Stimulated activated CD8-positive, alpha-beta memory T cell treated with anti-CD3 and anti-CD28 coated beads, Interleukin-15, amount 100 ng/mL, for 24 hours (primary cell): ENCODE measurements at places on chromosomes 7 and 10.

GRCh38 chr10:130218181-130218641, 82.0 kb downstream of the GLRX3 start:
- no peak for DNase-seq

DNA sequence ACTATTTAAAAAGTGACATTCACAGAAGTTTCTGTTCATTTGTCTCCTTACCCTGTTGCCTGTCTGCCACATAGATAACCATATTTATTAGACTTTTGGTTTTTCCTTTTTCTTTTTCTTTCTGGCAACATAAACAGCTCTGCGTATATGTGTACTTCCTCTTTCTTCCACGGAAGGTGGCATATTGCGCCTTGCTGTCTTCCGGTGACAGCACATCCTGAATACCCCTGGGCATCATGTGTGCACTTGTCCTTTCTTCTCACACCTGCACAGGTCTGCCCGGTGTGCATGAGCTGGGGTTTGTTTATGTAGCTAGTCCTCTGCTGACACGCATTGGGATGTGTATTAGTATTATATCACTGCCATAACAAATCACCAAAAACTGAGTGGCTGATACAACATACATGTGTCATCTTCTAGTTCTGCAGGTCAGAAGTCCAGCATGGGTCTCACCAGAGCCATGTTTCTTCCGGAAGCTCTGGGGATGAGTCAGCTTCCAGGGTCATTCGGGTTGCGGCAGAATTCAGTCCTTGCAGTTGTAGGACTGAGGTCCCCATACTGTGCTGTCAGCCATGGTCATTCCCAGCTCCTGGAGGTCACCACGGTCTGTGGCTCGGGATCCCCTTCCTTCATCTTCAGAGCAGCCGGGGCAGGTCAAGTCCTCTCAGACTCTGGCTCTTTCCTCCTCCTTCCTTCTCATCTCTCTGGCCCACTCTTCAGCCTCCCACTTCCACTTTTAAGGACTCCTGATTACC, 596.0 kb upstream of the FOXK1 start:
- no peak for DNase-seq

DNA sequence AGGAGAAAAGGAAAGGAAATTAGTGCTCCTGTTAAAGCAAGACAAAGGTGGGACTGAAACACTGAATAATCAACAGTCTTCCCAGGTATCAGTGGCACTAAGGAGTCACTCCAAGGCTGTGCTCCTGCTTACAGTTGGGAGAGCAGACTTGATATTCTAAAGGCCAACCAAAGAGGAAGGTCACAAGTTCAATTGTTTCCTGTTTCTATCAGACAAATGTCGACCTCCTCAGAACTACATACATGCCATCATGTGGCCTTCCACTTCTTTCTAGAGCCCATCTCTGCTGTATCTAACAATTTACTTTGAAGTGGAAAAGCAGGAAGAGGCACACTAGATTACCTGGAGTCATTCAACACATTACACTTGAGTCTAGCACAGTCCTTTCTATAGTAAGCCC, 3.4 kb downstream of the ZNF239 start:
- no peak for DNase-seq

DNA sequence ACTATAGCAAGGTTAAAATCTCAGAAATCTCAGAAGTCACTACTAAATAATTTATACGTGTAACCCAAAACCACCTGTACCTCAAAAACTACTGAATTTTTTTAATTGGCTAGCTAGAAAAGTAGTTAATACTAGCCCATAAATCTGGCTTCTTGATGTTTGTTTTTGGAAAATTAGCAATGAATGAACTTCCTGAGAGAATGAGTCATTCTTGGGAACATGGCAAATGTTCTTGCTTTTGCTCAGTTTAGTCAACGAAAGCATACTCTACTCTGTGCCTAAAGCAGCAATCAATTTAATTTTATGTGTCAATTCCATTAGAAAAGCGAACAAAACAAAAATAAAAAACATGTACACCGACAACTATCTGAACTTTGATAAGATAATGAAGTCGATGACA, 69.2 kb downstream of the SEMA3E start:
- DNase-seq, result no peak

DNA sequence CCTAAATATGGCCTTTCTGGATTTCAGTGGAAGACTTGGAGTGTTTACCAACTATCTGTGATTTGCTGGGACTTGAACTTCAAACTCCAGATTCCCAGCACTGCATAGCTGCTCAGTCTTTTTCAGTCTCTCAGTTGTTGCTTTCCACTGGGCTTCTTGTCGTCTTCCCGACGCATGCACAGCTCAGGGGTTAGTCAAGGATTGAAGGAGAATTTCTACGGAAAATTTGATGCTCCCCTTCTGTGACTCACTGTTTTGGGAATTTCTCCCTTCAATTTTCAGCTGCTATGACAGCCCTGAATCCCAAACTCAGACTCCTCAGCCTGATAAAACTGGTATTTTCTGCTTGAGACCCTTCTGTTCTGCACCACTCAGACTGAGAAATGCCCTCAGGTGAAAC, 91.7 kb downstream of the CYP26A1 start:
- DNase-seq, result no peak

DNA sequence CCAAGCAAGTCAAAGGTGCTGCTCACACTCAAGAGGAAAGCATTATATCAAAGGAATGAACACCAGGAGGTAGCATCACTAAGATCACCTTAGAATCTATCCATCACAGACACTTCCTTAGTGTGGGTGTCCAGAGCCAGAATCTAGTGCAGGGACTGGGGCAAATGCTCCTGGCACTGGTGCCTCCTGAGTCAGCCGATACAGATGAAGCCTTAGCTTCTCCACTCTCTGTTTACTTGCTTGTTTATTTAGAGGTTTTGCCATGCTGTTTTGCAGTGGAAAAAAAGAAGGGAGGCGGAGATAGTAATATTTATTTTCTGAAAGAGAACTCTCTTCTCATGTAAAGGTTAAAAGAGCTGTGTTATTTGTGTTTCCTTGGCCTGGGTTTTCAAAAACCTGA, 303.1 kb downstream of the WDR11 start:
- DNase-seq, result no peak

GRCh38 chr10:99013885-99014284, 221.8 kb downstream of the HPSE2 start:
- no peak for DNase-seq

DNA sequence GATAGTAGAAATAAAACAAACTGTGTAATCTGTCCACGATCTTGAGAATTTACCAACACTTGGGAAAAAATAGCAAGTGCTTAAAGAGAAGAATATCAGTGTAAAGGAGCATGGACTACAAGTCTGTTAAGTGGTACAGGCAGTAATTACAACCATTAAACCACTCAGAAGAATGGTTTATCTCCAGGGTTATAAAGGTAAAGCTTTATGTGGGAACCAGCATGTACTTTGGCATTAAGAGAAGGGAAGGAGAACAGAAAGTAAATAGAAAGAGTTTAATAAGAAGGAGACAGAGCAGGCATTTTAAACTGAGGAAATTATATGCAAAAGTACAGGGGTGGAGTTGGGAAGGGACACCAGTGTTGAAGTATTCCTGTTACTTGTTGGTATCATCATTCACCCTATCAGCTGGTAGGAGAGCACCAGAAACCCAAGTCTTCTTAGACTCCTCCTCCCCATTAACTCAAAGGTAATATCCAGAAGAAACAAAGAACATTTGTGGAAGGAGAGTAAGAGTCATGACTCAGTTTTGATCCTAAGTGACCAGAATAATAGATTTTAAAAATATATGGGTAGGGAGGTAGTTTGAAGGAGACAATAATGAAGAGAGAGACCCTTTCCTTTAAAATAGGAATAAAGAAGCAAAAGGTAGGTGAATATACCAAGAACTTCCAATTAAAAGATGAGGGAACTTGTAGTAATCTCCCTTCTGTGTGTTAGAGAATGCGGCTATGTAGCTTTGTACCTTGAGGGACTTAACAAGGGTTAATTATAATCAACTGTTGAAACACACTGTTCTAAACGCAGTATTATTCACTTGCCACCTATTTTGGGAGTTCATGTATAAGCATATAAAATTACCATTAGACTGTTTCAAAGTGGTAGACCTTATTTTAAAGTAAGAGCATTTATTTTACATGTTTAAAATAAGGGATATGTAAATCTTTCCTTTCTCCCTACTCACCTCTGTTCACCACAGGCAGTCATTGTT, 92.1 kb upstream of the STRIP2 start:
- DNase-seq, result no peak

- no peak for DNase-seq
Observed at GRCh38 chr7:38757931-38758330, 126.8 kb upstream of the AMPH start.

DNA sequence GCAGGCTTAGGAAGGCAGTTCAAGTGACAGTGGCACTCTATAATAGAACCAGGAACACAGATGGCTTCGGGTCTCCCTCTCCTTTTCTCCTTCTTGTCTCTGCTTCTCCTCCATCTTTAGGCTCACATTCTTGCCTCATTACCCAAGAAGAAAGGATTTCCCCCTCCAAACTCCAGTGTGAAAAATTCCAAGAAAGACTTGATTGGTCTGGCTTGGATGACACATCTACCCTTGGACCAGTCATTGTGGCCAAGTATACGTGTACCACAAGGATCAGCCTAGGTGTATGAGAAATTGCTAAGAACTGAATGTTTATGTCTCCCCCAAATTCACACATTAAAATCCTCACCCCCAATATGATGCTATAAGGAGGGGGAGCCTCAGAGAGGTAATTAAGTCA, 53.9 kb downstream of the PRTFDC1 start:
- DNase-seq, result no peak

DNA sequence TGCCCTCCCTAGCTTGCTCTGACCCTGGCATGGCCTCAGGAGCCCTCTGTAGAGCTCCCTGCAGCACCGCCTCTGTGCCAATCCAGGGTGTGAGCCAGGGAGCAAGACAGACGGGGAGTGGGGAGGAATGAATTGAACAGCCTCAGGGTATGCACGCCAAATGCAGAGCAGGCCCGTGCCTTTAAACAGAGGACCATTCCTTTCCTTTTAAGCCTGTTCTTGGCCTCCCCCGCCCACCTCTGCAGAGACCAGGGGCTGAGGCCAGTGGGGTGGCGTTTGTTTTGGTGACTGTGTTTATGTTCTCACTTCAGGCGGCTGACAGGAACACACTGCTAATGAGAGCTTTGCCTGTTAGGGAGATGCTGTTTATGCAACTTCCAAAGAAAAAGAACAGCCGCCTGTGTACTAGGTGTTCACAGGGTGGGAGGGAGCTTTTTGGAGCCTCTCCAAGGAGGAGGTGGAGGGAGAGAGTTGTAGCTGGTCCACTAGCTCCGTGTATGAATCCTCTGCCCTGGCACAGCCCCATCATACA, 528.1 kb upstream of the DPP6 start:
- DNase-seq, result no peak

DNA sequence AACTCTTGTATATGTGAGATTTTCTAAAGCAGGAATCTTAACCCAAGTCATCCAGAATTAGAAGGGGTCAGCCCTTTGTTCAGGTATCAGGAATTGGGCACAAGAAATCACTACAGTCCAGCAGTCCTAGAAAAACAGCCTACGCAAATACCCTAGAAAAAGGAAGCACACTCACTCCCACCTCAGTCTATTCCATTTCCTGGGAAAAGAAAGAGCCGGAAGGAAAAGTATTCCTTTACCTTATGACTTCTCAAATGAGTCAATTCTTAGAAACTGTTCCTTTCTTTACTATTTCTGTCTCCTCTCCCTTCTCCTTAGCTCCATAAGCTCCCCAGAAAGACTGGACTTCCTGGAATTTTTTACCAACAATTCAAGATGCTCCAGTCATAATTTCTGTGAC, 62.7 kb downstream of the DNAJC12 start:
- DNase-seq, result no peak

DNA sequence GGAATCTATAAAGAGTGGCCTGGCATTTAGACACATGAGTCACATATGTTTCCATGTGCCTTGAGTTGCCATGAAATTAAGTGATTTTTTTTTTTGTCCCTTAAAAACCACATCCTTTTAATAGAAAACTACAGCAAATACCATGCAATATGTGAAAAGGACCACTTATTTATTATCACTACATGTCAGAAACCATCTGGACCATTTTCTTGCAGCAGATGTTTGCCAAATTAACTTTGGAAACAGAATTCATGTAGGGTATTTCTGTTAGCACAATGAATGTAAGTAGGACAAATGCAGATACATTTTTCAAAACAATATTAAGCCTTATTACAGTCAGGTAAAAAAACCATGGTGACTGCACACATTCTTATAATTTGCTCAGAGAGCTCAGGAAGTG, 230.6 kb downstream of the REEP3 start:
- DNase-seq, result no peak

- no peak for DNase-seq
Observed at GRCh38 chr10:114412907-114413797, 8.8 kb upstream of the AFAP1L2 start.

GRCh38 chr7:20200971-20201370, 16.2 kb downstream of the MACC1 start:
- DNase-seq, result no peak

DNA sequence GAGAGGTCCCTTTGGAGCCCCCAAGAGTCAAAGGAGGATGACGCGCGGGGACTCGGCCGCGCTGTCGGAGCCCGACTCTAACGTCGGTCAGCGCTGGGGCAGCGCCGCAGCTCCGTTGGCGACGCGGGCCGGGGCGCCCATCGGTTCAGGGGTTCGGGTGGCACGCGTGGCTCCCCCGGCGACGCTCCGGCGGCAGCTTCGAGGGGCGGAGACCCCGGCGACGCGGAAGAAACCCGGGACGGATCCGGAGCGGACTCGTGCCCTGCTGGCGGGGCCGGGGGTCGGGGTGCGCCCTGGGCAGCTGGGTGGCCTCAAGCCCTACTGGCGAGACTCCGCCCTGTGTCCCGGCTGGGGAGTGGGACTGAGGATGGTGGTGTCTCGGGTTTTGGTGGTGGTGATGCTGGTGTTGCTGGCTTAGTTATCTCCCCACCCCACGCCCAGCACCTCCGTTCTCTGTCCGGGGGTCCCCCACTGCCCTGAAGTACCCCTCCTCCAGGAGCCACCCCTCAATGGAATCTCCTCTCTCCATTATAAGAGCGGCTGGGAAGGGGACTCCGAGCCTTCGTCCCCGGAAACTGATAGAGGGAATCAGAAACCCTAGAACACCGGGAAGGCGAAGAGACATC, at the start of gene NAT16:
TSS of gene NAT16 (minus strand) at position 164 of the 626 bp plus-strand sequence. CDS start 5,486 bp downstream, outside the sequence.
- DNase-seq, result no peak

DNA sequence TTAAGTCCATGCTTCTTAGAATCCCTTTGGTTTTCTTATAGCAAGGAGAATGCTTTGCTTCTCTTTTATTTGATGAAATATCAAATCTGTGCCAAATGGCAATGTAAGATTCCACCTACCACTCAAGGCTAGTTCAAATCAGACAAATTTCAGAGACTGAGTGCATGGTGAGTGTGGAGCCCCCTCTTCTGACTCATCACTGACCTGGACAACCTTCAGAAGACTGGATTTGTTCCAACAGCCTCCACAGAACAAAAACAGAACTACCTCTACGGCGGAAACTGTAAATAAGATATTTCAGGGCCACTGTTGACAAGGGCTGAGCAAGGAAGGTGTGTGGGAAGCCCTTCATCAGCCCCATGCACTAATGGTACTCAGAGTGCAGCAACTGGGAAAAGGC, 21.1 kb downstream of the NCAPG2 start:
- DNase-seq, result no peak

- DNase-seq, result no peak
Observed at GRCh38 chr7:27151931-27152815, at the start of gene HOXA3. TSS of gene HOXA3 (minus strand) at chr7:27152583. CDS start at chr7:27110640, 41,943 bp downstream.
